ENCODE measurements at places on chromosomes 11 and 22. TPM values are rescaled to one million over a fixed set of nuclear protein-coding genes. Genes with fewer than 3 reads are reported as not detected.

SMC1B gene
- not detected for total RNA-seq

SLC17A6 gene
- 0.37 TPM for total RNA-seq

GRCh38 chr22:27152883-27153282 is 495.5 kb downstream of the MIAT start:
- no peak for DNase-seq

GRCh38 chr22:33459137-33459536 is 401.0 kb upstream of the SYN3 start:
- no peak for DNase-seq

DNA sequence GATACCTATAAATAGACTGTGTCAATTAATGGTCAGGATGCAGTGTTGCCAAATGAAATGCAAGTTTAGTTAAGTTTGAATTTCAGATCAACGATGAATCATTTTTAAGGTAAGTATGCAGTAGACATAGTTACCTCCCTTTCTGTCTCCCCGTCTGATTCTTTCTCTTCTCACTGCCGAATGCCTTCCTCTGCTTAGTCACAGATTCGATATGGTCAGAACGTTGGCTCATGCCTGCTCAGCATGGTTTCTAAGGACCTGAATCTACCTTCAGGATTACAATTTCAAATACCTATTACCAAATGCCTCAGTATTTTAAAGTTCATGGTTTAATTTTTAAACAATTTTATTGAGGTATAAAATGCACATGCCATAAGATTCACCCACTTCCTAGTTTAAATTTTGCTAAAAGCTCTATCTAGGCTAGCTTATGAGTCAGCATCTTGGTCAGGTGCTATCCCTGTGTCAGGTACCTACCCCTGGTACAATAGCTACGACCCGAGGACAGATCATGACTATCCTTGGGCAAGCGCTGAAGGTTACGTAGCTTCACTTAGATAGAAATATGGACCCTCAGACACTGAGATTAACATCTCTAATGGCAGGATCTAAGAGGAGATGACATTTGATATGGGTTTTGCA is 78.2 kb upstream of the SPON1 start:
- no peak for DNase-seq

- peak; percentile 100 for DNase-seq
Measured at GRCh38 chr11:64269540-64270220, 14.8 kb downstream of the BAD start.

GRCh38 chr11:129391360-129391759 is 15.7 kb downstream of the BARX2 start:
- DNase-seq = no peak

DNA sequence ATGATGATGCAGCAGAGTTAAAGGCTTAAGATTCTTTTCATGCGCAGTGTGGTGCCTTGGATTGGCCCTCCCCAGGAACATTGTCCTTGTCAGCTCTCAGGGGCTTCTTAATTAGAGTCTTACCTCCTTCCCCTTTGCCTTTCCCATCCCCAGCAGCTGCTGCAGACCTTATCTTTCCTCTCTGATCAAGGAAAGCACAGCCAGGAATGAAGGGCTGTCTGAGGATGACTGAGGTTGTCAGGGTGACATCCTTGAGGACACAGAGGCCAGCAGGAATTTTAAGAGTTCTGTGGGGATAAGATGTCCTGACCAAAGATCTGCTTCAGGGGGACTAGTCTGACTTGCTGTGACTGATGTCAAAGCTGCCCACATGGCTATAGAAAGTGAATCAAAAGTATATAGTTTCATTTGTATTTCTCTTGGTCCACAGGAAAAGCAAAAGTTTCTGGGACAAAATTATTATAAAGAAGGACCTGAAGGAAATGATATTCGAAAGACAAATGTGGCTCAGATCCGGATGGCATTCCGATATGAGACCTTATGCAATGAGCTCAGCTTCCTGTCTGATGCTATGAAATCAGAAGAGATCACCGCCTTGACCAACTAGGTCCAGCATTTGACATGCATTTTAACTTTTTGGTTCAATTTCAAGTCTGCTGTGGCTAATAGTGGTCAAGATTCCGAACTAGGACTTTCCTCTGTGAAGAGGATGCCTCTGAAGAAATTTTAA is 35.5 kb downstream of the RNF141 start:
- no peak for DNase-seq

- peak; percentile 56 for DNase-seq
Measured at GRCh38 chr11:57566905-57567514, 462 bp downstream of the UBE2L6 start.

DNA sequence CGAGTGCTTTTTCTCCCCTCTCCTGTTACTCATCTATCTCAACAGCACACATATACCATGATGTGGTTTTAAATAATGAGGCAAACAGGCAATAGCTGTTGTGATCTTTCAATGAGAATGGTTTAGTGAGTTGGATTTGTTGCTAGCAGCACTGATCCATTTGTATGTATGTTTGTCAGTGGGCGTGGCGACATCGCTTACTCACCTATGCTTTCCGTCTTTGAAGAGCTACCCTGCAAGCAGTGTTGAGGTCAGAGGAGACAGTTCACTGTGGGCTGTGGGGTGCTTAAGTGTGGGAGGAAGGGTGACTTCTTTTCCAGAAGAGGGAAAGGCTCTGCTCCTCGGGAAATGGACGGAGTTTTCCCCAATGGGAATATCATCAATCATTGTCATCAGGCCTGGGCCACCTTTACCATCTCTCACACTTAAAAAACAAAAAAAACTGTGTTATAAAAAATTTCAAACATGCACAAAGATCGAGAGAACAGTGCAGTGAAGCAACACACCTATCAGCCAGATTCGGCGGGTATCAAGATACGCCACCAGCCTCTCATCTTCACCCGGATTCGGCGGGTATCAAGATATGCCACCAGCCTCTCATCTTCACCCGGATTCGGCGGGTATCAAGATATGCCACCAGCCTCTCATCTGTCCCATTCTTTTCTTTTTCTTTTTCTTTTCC is 83.8 kb downstream of the TBC1D22A start:
- DNase-seq = no peak

Measured in G401 (cell line).